ENCODE measurements at places on chromosomes 3 and 15. TPM values are rescaled to one million over a fixed set of nuclear protein-coding genes. Genes with fewer than 3 reads are reported as not detected.

The B3GNT5 gene
- polyA plus RNA-seq: 5.0 TPM

The GHRL gene
- 379 TPM for polyA plus RNA-seq

The SMCO1 gene
- polyA plus RNA-seq: not detected

The SOX14 gene
- polyA plus RNA-seq: not detected

The TMCO5A gene
- 1.4 TPM for polyA plus RNA-seq

The ANKRD34C gene
- not detected for polyA plus RNA-seq

The SPTBN5 gene
- polyA plus RNA-seq: 3.2 TPM

The UBA3 gene
- 34.4 TPM for polyA plus RNA-seq

The DPPA4 gene
- not detected for polyA plus RNA-seq

The B3GALNT1 gene
- polyA plus RNA-seq: 4.8 TPM

The RARB gene
- 2.1 TPM for polyA plus RNA-seq

The SERINC4 gene
- polyA plus RNA-seq: 0.55 TPM

The DPPA2 gene
- polyA plus RNA-seq: not detected

The SLC51B gene
- polyA plus RNA-seq: 0.62 TPM

The RBPMS2 gene
- 9.5 TPM for polyA plus RNA-seq

The KNG1 gene
- polyA plus RNA-seq: not detected
